ENCODE measurements at places on chromosomes 1 and 21.

GRCh38 chr21:41777951-41778815 is 11.3 kb upstream of the RIPK4 start:
- DNase-seq: peak; percentile 73

DNA sequence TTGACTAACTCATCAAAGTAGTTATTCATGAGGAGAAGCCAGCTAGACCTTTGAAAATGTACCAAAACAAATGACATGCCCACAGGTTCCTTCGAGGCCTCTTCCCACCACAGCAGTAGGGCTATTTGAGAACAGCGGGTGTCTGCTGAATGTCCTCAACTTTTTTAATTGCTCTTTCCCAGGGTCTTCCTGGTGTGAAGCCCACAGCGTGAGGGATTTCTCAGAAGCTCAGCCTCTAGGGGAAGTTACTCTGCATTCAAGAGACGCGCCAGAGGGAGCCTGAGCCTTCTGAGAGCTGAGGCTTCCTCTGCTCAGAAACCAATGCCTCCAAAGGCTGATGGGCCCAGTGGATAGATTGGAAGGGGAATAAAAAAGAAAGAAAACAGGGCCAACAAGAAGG is 153.6 kb downstream of the OLFM3 start:
- no peak for DNase-seq

- no peak for DNase-seq
Observed at GRCh38 chr1:234433563-234434285, 45.3 kb downstream of the TARBP1 start.

DNA sequence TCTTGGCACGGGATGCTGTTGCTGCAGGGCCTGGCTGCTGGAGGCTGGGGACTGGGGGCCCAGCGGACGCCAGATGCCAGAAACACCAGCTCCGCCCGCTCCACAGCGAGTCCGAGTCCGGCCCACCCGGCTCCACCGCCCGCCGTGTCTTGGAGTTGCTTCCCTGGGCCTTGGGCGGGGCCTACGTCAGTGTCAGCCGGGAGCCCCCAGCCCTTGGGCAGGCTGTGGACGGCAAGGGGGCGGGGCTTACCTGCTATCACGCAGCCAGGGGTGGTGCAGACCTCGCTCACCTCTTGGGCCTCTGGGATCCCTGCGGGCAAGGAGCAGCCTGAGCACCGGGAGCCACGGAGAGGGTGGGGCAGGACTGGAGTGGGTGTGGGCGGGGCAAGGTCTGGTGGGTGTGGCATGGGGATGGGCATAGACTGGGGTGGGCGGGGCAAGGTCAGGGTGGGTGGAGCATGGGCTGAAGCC is 21.8 kb downstream of the MMEL1 start:
- peak; percentile 64 for DNase-seq

GRCh38 chr1:90045853-90046563 is 51.1 kb downstream of the ZNF326 start:
- DNase-seq: no peak

DNA sequence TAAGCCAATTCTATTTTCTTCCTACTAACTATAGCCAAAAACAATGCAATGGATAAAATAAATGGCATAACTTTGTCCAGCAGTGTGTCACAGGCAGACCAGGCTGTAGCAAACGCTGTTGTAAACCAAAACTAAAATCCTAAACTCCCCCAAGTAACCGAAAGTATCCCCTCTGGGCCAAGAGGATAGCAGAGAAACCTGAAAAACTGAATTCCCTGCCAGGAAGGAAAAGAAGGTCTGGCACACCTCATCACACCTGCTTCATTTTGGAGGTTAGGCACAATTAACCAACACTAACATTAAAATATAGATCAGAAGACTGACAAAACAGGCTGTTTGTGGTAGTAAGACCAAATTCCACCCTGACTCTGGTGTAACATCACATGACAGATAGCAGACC is 356.8 kb upstream of the C1orf87 start:
- DNase-seq: no peak

DNA sequence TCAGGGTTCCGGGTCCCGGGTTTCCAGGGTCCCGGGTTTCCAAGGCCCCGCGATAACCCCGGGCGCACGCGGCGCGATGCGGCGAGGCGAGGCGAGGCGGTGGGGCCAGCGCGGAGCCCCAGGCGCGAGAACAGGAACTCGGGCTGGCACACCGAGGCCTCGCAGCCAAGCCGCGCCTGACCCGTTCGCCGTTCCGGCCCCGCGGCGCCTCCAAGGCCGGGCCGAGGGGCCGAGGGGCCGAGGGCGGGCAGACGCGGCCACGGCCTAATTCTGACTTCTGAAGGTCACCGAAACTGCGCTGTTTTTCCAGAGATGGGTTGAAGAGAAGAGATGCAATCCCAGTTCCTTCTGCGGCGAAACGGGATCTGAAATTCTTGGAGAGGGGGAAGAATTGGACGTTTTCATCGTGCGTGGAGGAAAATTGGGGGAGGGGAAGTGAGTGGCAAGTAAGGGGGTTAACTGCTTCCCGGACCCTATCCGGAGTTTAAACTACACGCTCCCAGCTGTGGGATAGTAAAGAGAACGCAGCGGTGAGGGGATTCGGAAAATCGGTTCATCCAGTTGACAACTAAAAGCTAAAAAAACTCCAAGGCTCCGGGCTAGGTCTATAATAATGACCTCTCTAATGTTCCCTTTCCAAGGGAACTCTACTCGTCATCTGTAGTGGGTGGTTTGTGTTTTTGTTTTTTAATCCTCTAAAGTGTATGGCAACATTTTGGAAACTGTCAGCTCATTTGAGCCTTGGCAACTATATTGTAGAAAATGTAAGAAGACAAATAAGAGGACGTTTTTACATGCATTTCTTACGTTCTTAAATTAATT is 8.2 kb downstream of the TBX15 start:
- DNase-seq: no peak

DNA sequence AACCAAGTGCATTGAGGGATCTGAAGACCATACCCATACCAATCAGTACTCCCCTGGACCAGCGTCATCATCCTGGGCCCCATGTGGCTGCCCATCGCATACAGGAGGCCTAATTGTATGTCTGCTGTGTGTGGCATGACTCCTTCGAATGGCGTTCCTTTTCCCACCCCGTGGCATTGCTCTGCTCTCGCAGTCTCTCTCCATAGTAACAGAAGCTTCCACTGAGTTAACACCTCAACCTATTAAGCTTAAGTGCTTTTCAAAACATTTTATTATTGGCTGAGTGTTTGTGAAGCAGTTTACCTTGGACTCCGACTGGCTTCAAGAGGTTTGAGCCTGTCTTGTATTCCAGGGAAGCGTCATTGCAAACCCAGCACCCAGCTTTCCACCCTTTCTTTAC is 187.1 kb upstream of the LMO4 start:
- no peak for DNase-seq

GRCh38 chr21:16372586-16372985 is 642.8 kb downstream of the USP25 start:
- DNase-seq: no peak

DNA sequence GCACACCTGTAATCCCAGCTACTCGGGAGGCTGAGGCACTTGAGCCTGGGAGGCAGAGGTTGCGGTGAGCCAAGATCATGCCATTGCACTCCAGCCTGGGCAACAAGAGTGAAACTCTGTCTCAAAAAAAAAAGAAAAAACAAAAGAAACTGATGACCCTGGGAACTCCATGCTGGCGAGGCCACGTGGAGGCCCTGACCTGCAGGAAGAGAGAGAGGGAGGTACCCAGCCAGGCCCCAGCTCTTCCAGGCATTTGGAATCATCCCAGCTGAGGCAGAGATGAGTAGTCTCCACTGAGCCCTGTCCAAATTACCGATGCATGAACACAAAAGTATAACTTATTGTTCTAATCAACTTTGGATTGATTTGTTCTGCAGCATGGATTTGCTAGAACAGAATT is 132.0 kb upstream of the ZBTB40 start:
- no peak for DNase-seq

GRCh38 chr1:99917214-99917613 is 52.6 kb upstream of the SLC35A3 start:
- DNase-seq: no peak

DNA sequence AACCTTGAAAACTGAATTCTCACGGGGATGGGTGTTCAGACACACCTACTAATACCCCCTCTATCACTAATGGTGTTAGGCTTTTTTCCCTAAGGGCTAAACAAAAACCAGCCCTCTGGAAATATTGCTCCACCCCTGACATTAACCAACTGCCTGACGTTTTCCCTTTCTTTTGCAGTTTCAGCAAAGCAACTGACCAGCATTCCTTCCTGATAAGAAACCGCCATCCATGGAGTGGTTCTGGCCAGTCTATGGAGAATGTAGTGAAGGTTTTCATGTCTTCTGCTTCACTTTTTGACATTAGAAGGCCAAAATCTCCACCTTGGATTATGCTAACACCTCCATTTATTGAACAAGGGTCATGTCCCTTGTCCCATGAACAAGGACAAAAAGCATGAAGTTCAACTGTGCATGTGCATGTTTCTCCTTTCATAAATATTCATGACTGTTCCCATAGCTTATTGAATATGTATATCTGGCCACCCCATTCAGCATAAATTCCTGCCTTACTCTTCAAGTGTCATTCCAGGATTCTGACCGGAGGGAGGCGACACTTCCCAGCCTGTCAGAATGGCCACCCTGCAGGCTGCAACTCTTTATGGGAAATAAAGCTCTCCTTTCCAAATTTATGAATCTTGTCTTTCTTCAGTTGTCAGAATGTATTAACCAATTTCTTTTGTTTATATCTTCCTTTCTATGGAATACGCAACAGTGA is 314.3 kb downstream of the HHIPL2 start:
- DNase-seq: no peak

- DNase-seq: no peak
Observed at GRCh38 chr1:9453779-9454418, 85.4 kb upstream of the SLC25A33 start.

DNA sequence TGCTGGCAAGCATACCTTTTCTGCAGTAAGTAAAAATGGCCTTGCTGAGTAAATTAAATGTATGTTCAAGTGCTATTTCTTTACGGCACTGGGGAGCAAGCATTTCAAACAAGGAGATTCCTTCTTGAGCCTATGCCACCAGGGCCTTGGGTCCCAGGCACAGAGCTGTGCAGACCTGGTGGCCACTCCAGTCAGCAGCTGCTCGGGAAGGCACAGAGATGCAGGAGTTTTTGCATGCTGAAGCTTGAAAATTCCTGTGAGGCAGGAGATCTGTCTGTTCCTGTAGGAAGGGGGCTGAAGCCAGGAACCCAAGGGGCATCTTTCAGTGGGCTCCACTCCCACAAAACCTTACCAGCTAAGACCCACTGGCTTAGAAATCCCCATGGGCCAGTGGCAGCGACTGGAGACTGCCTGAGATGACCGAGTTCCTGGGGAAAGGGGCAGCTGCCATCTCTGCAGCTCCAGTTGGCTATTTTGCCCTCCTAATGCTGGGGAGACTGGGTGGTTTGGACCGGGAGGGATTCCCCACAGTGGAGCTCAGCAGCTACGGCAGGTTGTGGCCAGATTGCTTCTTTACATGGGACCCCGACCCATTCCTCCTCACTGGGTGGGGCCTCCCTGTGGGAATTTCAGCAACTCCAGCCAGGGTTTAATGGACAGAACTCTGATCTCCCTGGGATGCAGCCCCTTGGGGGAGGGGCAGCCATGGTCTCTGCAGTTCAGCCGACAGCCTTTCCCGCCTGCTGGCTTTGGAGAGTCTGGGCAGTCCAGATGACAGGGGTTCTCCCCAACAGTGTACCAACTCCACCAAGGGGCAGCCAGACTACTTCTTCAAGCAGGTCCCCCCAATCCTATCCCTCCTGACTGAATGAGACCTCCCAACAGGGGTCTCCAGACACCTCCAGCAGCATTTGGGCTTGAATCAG is 8.4 kb upstream of the PGBD2 start:
- no peak for DNase-seq

- no peak for DNase-seq
Observed at GRCh38 chr1:110239441-110240430, 29.6 kb downstream of the KCNC4 start.

GRCh38 chr1:225762002-225762441 is 15.6 kb upstream of the SRP9 start:
- no peak for DNase-seq

DNA sequence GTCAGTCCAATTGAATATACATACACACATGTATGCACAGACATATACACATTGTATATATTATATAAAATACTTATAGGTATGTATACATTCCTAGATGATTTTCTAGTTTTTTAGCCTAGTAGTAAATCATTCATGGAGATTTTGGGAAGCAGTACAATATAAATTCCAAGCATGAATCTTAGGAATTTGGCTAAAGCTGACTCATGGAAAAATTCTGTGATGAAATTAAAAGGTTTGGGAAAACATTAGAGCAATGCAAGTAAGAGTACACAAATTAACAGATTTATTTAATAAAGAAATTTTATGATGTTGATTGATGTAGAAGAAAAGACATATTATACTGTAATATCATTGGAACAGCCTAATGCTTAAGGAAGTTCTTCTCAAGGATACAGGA is 43.7 kb upstream of the PTGFR start:
- no peak for DNase-seq

- DNase-seq: no peak
Observed at GRCh38 chr1:20682571-20683236, 21.5 kb upstream of the DDOST start.

GRCh38 chr1:103106426-103107341 is 1.6 kb downstream of the COL11A1 start:
- DNase-seq: no peak

GRCh38 chr1:94920061-94920460 is 6.8 kb downstream of the CNN3 start:
- no peak for DNase-seq

DNA sequence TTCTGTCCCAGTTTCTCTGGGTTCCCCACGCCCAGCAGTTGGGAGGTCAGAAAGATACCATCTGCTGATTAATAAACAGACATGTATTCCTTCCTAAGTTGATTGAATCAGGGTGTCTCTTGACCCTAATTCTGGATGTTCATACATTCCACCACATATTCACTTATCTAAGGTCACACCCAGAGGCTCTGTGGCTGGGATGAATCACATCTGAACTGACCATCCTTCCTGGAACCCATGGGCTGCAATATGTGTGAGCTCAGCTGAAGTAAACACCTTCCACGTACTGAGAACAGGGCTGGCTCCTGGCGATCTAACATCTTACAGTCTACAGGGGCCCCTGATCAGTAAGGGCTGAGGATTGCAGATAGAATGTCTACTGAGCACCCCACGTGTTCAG is 20.5 kb upstream of the TRABD2B start:
- DNase-seq: no peak

GRCh38 chr1:4561205-4561604 is 93.2 kb upstream of the AJAP1 start:
- DNase-seq: no peak

DNA sequence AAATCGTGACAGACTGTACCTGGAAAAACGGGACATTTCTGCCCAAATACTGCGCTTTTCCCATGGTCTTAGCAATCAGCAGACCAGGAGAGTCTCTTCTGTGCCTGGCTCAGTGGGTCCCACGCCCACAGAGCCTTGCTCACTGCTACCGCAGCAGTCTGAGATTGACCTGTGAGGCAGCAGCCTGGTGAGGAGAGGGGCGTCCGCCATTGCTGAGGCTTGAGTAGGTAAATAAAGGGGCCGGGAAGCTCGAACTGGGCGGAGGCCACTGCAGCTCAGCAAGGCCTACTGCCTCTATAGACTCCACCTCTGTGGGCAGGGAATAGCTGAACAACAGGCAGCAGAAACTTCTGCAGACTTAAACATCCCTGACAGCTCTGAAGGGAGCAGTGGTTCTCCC is 203.1 kb downstream of the DENND1B start:
- DNase-seq: no peak
